Stimulated activated effector memory CD8-positive, alpha-beta T cell treated with anti-CD3 and anti-CD28 coated beads, Interleukin-12 subunit alpha, Interleukin-12 subunit beta, amount 100 ng/mL, for 72 hours (primary cell): ENCODE measurements at places on chromosomes 13 and 19.
A peak's percentile ranks its signal among the peaks of the same experiment; 100 is the strongest.

DNA sequence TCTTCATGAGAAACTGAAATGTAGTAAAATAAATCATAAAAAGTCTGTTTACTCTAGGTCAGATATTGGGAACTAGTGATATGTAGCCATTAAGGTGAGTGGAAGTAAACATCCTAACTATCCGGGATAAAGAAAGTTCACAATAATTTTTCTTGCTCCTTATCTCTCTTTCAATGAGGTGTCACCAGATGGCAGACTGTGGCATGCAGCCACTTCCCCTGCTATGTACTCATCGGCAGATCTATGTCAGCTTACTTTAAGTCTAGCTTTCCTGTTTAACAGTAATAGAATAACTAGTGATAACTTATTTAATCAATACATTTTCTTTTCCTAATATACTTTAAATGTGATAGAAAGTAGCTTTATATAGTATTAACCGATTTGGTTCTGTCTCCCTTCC lies 181.9 kb downstream of the NDFIP2 start:
- no peak for DNase-seq

DNA sequence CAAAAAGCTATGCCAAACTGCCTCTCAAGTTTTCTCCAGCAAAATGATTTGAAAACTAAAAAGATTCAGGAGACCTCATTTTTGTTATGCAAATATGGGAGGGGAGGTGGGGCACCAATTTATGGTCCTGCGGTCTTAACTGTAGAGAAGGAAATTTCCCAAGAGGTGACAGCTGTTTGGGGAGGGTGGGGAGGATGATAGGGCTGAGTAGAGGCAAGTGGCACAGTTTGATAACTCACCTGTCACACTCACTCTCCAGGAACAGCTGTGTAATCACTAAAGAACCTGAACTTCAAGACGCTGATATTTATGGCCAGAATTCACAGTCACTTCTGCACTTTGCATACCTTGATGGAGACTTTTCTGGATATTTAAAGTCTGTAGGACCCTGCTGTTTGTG lies 232.9 kb upstream of the STARD13 start:
- DNase-seq: no peak

DNA sequence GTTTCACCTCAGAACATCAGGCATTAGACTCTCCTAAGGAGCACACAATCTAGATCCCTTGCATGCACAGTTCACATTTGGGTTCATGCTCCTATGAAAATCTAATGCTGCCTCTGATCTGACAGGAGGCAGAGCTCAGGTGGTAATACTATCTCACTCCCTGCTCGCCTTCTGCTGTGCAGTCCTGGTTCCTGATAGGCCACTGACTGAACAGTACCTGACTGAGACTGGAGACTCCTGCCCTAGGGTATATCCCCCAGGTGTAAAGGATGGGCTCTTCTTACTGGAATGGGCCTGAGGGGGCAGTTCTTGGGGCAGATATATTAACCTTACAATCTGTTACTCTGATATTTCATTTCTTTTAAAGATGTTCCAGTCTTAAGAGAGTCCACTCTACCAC lies 6.3 kb downstream of the OBI1 start:
- no peak for DNase-seq

- peak; percentile 17 for DNase-seq
These were observed 16.1 kb downstream of the LGALS16 start for GRCh38 chr19:39671739-39672363.

DNA sequence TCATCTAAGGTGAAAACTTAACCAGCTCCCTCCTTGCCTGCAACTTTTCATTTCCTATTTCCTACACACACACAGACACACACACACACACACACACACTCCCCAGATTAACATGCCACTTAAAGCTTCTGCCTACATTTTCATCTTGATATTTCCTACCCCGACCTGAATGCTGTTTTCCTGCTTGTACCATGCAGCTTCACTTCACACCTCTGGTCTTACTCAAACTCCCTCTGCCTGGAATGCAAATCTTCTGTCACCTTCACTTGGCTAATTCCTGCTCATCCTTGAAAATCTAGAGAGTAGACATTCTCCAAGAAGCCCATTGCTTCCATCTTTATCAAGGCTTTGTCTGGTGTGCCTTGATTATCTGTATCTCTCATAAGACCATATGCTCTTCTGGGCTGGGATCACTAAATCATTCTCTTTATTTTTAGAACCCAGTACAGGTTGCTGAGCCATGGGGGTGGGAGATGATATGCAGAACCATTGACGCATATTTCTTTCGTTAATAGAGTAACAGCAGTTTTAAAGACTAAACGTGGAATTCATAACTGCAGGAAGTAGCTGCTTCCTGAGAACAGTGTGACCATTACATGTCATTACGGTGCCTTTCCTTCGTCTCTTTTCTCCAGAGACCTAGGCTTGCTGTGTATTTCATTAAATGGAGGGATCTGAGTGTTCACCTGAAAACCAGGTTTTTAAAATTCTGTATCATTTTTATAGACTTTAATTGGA lies 37.7 kb downstream of the CNMD start:
- no peak for DNase-seq

DNA sequence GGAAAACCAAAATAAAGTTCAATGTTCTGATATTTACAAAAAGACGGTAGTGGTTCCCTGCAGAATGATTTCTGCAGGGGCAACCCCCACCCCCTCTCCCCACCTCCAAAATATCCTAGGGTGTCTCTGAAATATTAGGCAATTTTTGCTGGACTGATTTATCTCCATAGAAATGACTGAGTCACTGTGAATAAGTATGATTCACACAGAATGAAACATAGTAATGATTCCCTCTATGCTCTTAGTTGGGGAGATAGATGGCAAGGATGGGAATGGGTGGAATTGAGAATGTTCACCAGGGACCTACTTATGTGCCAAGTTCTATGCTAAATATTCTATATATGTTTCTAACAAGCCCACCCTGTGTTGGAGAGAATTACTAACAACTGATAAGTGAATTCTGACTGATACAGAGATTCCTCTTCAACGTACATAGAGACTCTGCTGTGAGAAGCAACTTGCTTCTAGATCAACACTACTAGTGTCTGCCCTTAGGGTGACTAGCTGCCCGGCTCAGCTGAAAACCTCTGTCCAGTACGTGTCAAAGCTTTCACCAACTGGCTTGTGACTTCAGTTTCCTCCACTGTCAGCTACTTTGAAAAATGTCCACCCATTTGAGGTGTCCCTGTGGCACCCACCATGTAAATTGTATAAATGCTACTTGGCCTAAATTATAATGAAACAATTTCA lies 38.4 kb upstream of the RAP2A start:
- DNase-seq: no peak

- no peak for DNase-seq
These were observed 70.1 kb downstream of the GGACT start for GRCh38 chr13:100518394-100519062.

GRCh38 chr19:18349524-18350128 lies 9.2 kb downstream of the PGPEP1 start:
- DNase-seq: no peak

DNA sequence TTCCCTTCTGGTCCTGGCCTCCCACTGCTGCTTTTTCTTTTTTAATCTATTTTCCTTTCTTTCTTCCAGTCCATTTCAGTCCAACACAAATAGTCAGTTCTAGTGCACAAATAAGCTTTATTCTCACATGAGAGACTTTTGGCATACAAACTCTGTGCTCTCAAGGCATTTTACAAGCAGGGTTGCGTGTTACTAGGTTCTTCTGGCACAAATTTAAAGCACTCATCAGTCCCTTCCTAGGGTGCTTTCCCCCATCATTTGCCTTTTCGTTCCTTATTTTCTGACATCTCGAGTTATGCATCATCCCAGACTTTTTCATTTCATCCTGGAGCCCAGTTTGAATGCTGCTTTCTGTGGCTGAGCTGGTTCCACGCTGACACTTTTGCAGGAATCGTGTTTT lies 29.8 kb upstream of the IL17D start:
- DNase-seq: no peak

DNA sequence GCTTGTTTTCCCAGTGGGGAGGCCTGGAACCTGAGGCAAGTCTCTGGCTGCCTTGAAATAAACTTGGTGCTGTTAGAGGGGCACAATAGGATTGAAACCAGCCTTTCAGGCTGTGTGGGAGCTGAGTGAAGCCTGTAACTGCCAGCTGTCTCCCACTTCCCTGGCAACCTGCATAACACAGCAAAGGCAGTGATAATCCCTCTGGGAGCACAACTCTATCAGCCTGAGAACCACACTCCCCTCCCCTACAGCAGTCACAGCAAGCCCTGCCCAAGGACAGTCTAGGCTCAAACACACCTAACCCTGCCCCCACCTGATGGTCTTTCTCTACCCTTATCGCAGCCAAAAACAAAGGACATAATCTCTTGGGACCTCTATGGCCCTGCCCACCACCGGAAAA lies 683.8 kb upstream of the ATXN8OS start:
- DNase-seq: no peak

- no peak for DNase-seq
These were observed at the start of gene WASF3 for GRCh38 chr13:26557393-26558073. Gene WASF3, plus strand, starts transcription at chr13:26557683. Its CDS starts 84,588 bp downstream, at chr13:26642271.

DNA sequence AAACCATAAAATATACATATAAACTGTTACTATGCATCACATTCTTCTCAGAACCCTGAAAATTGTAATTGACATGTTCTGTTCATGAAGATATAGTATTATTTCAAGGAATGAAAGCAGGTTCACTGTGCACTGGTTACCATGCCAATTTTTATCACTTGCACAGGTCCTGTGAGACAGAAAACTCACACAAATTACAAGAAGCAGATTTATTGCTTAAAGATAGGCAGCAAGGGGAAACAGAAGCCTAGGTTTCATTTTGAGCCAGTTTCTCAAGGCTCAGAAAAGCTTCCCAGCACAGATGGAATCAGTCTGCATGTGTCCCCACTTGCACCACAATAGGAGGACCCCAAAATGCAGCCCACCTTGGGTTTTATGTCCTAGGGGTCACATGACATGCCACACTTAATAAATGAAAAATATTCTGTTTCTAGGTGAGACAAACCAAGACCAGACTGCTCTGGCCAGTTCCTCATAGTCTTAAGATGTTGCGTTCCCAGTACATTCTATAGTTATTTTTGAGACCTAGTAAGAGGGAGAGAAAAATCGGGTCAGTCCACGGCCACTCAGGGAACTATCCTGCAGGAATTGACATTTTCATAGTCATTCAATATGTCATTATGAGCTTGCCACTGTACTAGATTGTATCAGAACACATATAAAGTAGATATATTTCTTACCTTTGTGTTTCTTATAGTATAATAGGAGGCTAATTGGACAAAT lies 459.1 kb upstream of the ATXN8OS start:
- no peak for DNase-seq

DNA sequence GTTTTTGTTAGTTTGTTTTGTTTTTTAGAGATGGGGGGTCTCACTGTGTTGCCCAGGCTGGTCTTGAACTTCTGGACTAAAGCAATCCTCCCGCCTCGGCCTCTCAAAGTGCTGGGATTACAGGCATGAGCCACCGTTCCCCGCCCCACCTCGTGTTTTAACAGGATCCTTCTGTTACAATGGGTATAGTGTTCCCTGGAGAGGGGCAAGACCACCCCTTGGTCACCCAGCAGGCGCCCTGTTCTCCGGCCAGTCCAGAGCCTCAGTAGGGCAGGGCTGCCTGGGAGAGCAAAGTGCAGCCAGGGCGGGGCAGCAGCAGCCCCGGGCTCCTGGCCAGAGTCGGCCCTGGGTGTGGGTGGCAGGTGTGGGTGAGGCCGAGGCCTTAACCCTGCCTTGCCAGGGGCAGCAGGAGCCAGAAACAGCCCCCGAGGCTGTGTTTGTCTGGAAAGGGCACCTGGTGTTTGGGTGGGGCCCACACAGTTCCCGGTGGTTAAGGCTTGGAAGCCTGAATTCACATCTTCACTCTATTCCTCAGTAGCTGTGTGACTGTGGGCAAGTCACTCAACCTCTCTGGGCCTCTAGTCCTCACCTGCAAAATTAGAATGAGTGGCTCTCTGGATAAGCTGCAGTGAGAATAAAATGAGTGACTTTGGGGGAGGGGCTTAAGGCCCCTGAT lies 7.2 kb downstream of the VASP start:
- peak; percentile 55 for DNase-seq

- DNase-seq: no peak
These were observed 81.7 kb upstream of the ARHGEF7 start for GRCh38 chr13:111033172-111034130.

- no peak for DNase-seq
These were observed 5.9 kb upstream of the ACOD1 start for GRCh38 chr13:76942363-76942762.

DNA sequence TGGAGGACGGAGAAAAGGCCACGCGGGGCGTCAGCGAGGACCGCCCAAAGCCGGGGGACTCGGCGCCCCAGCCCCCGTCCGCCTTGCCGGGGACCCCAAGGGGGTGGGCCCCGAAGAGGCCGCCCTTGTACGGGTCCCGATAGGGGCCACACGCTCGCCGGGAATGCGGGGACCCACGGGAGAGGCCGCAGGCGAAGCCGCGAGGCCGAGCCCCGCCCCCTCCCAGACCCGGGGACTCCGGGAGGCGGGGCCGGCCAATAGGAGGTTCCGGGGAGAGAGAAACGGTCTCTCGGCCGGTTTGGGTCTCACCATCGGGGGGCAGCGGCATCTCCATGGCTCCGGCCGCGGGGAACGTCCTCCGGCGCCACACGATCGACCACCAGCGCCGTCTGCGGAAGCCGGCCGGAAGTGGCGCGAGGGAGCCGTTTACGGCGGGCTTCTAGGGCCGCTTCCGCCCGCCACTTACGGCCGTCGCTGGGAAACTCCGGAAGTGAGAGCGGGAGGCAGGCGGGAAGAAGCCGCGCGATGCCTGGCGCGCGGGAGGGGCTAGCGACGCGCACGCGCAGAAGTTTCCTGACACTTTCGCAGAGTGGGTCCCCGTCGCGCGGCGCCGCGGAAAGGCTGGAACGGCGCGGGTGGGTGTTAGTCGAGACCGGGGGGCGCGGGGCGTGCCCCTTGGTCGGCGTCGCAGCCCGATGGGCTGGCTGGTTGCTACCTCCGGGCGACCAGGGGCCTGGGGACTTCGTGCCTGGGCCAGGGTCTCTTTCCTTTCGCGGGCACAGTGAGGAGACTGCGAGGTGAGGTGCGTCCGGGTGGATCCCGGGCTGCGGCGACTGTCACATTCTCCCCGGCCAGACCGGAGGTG lies at the start of gene CHERP:
CHERP (minus strand) TSS at position 393 of the 865 bp plus-strand sequence; CDS start at position 334, 59 bp downstream.
- DNase-seq: peak; percentile 97
